Omental fat pad (tissue), 4 donors: ENCODE measurements at places on chromosomes 7 and 10. TPM values are rescaled to one million over a fixed set of nuclear protein-coding genes. Genes with fewer than 3 reads are reported as not detected.

- no peak for DNase-seq
These were observed 6.8 kb downstream of the PON1 start for GRCh38 chr7:95317546-95317945.

DNA sequence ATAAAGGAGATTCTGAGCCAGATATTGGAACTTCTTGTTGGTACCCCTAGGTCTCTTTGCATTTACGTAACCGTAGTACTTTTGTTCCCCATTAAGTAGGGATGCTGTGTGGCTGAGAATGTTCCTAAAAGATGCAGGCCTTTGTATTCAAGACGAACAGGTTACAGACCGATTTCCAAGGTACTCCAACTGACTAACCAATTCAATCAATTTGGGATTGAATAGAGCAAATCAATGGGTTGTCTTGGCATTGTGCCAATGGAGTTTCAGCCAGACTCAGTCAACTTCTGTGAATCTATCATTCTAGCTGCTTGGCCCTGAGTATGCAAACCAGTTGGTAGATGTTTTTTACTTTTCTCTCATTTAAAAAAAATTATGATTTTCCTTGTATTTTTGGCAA is 347.3 kb upstream of the NPVF start:
- DNase-seq = no peak

DNA sequence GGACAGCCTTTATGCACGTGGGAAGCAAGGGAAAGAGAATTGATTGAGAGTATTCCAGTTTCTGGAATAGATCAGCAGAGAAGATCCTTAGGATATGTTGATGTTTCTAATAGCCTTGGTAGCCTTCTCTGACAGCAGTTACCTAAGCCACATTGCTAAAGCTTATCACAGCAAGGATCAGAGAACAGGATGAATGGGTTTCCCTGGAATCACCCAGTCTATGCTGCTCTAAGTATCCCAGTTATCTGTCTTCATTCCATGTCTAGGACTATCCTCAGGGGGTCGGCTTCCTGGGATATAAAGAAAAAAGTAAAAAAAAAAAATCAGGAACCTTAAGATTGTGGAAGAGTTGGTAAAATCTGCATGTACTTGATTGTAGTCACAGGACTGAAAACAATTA is 352.0 kb upstream of the AKR1E2 start:
- no peak for DNase-seq

DNA sequence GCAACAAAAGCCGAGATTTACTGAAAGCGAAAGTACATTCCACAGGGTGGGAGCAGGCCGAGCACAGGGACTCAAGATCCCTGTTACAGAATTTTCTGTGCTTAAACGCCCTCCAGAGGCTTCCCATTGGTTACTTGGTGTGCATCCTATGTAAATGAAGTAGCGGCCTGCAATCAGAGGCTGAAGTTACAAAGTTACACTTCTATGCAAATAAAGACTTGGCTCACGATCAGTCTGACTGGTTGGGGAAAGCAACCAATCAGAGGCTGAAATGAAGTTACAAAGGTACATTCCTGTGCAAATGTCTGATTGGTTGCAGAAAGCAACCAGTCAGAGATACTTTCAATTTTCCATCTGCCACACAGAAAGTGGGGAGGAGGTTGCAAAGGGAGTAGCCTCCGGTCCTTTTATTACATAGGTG is 4.1 kb downstream of the ACBD7 start:
- DNase-seq = no peak

ASB15 gene
- not detected for total RNA-seq

DNA sequence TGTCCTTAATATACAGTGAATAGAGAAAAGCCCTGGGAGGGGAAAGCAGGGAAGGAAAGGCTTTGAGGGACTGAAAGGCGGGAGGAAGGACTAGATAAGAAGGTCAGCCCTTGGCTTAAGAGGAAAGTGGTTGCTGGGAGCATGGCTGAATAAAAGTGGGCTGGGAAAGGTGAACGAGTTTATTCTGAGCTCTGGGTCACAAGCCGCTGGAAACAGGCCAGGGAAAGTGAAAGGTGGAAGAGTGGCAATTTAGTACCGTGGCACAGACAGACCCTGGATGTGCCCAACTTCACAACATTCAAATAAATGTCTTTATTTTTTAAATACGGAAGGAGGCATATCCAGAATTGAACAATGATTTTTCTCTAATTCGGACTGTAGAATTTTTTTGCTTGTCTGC is 39.7 kb downstream of the TAC1 start:
- DNase-seq = no peak
